Cardiac muscle cell (in vitro differentiated cells and primary cell): ENCODE measurements at places on chromosomes 11 and 22. TPM values are rescaled to one million over a fixed set of nuclear protein-coding genes. Genes with fewer than 3 reads are reported as not detected.

FDXACB1 gene
- 4.9 and 5.5 TPM in 2 replicates for polyA plus RNA-seq

IRAG1 gene
- 3.1 and 5.2 TPM in 2 replicates for polyA plus RNA-seq

OR51B2 gene
- not detected in 2 replicates for polyA plus RNA-seq

CD151 gene
- polyA plus RNA-seq = 210 and 290 TPM in 2 replicates

KRTAP5-1 gene
- not detected in 2 replicates for polyA plus RNA-seq

L3MBTL2 gene
- polyA plus RNA-seq = 21.4 and 25.5 TPM in 2 replicates

FAR1 gene
- 25.4 and 27.5 TPM in 2 replicates for polyA plus RNA-seq

TMEM45B gene
- polyA plus RNA-seq = 0.10 and 0.37 TPM in 2 replicates

PIWIL4 gene
- 0.18 and 2.3 TPM in 2 replicates for polyA plus RNA-seq

OR5A1 gene
- polyA plus RNA-seq = not detected in 2 replicates

NCAM1 gene
- 61.9 and 97.0 TPM in 2 replicates for polyA plus RNA-seq

TSPAN4 gene
- polyA plus RNA-seq = 79.1 and 125 TPM in 2 replicates

SORL1 gene
- polyA plus RNA-seq = 6.4 and 17.1 TPM in 2 replicates

PDE2A gene
- polyA plus RNA-seq = 0.56 TPM in 1 of 2 replicates, not detected in the other

KRTAP5-9 gene
- polyA plus RNA-seq = not detected in 2 replicates

PHF21B gene
- polyA plus RNA-seq = 1.3 and 3.0 TPM in 2 replicates

SLC5A4 gene
- not detected in 2 replicates for polyA plus RNA-seq

EXPH5 gene
- 2.6 and 4.6 TPM in 2 replicates for polyA plus RNA-seq

LDHA gene
- polyA plus RNA-seq = 3,082 and 3,925 TPM in 2 replicates

KRTAP5-7 gene
- polyA plus RNA-seq = 0.12 TPM in 1 of 2 replicates, not detected in the other

ACR gene
- not detected in 2 replicates for polyA plus RNA-seq

C11orf42 gene
- 0.15 and 0.32 TPM in 2 replicates for polyA plus RNA-seq

CEND1 gene
- polyA plus RNA-seq = 1.7 and 8.2 TPM in 2 replicates

GAB2 gene
- polyA plus RNA-seq = 5.3 and 8.6 TPM in 2 replicates

ADM2 gene
- 0.10 TPM in 1 of 2 replicates, not detected in the other for polyA plus RNA-seq

ALX4 gene
- polyA plus RNA-seq = not detected in 2 replicates

YPEL4 gene
- polyA plus RNA-seq = 1.1 and 2.1 TPM in 2 replicates

APLP2 gene
- polyA plus RNA-seq = 515 and 571 TPM in 2 replicates

CCDC87 gene
- polyA plus RNA-seq = 1.2 and 4.8 TPM in 2 replicates

DESI1 gene
- 27.3 and 27.6 TPM in 2 replicates for polyA plus RNA-seq
